ENCODE measurements at places on chromosomes 5 and 9.

DNA sequence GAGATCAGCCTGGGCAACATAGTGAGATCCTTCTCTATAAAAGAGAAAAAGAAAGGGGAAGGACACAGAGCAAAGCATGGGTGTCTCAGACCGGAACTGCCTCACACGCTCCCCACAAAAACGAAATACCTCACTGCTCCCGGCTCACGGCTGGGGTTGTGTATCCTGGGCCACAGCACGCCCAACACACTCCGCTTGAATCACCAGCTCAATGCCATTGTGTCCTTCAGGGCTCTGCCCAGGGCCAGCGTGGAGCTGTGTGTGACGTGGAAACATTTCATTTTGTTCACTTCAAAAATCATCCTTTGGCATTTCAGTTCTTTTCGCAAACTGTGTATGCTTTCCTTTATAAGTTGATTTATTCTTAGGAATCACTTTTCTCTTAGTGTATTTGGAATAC, 279.5 kb downstream of the IRX1 start:
- DNase-seq: no peak

DNA sequence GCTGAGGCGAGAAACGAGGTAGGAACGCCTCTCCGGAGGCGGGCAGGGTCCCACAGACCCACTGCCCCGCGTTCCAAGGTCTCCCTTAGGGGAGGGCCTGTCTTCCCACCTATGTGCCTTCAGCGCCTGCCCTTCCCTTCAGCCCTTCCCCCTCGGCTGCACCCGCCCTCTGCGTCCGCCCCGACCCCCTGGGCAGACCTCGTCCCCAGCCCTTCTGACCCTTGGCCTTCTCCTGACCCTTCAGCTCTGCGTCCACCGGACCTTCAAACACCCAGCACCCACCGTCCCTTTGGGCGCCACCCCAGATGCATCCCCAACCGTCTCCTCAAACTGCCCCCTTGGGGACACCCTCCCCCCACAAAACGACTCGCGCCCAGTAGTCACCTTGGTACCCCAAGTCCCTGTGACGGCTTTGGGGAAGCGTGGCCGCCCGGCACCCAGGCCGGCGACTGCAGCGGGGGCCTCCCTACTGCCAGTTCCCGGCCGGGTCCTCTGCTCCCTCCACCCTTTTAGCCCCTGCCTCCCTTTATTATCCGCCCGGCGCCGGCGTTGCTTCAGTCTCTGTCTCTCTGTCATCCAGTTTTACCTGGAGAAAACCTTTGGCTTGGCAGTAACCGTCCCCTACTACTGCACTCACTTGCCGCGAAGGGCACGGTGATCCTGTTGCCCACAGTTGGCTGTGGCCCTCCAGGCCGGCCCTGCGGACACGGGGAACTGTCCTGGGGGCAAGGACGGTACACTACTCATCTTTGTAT, 421 bp downstream of the RUSC2 start:
- DNase-seq: no peak

DNA sequence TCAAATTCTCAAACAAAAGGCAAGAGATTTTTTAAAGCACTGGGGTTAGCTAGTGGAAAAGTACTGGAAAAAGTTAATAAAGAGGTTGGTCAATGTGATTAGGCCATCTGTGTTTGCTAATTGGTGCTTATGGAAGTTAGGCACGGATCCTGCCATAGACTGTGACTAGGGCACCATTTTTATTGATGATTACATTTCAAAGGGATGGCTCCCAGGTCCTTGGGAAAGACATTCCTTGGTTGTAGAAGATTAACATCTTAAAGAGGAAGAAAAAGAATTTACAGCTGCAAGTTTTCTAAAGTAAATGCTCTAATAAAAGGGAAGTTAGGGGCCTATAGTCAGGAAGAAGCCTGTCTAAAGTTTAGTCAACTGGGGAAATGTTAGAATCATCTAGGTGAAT, 1183.3 kb downstream of the DTWD2 start:
- no peak for DNase-seq

GRCh38 chr5:90347462-90347861, 62.1 kb downstream of the CETN3 start:
- DNase-seq: no peak

GRCh38 chr5:127392762-127393161, 102.2 kb downstream of the MEGF10 start:
- DNase-seq: no peak

DNA sequence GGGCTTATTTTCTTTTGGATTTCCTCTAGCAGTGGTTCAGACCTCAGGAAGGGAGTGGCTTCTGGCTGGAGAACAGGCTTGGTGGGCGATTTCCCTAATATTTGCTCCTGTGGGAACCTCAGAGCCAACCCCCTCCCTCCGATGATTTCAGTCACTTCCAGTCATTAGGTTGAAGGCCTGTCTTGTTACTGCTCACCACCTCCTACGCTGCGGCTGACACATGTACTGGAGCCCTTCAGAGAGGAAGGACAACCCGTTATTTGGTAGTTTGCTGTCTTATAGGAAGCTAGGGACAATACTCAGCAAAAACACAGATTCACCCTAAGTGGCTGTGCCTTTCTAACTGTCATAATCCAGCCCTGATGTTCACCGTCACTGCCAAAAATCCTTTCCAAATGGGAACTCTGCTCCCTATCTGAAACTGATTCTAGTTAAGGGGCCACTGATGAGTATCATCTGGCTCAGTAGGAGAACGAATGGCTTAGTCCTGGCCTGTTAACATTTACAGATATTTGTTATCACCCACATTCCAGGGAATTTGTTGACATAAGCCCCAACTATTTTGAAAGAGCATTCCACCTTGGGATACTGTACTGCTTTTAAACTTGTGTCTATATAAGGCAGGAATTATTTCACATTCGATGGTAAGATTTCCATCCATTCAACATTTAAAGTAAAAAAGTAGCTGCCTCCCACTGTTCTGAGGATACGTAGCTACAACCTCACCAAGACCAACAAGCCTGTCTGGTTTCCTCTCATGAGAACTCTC, 29.3 kb upstream of the ANKH start:
- DNase-seq: no peak

DNA sequence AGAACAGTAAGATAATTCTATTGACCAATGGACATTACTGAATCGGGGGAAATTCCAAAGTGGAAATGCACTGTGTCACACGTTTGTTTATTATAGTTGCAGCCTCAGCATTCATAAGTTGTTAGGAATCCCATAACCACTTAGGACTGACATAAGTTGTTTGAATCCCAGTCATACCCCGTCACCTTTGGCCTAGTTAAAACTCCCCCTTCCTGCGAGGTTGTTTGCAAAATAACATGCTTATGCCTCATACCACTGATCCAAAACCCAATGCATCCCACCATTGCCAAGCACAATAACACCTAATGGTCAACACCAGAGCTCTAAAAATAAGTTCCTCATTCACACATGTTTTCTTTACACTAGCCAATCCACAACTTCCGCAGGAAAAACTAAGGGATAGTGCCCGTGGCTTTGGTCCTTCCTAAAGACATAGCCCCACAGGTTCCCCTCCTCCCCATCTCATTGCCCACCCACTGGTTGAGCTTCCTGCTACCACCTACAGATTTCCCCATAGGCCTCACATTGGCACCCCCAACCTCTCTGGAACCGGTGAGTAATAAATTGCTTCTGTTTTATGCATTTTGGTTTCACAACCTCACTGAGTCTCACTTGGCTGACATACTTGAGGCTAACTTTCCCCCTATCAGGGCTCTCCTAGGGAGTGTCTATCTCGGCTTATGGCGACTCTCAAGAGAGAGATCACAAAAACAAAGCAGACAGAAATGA, 42.3 kb upstream of the MUSK start:
- no peak for DNase-seq

DNA sequence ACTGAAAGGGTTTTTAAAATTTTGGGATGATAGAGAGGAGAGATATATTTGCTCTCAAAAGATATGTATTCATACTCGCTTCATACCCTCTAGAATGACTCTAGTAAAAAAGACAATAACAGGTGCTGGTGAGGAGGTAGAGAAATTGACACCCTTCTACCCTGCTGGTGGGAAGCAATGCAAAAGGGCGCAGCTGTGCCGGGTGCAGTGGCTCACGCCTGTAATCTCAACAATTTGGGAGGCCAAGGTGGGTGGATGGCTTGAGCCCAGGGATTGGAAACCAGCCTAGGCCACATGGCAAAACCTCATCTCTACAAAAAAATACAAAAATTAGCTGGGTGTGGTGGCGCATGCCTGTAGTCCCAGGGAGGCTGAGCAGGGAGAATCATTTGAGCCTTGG, 33.9 kb upstream of the NXNL2 start:
- no peak for DNase-seq

DNA sequence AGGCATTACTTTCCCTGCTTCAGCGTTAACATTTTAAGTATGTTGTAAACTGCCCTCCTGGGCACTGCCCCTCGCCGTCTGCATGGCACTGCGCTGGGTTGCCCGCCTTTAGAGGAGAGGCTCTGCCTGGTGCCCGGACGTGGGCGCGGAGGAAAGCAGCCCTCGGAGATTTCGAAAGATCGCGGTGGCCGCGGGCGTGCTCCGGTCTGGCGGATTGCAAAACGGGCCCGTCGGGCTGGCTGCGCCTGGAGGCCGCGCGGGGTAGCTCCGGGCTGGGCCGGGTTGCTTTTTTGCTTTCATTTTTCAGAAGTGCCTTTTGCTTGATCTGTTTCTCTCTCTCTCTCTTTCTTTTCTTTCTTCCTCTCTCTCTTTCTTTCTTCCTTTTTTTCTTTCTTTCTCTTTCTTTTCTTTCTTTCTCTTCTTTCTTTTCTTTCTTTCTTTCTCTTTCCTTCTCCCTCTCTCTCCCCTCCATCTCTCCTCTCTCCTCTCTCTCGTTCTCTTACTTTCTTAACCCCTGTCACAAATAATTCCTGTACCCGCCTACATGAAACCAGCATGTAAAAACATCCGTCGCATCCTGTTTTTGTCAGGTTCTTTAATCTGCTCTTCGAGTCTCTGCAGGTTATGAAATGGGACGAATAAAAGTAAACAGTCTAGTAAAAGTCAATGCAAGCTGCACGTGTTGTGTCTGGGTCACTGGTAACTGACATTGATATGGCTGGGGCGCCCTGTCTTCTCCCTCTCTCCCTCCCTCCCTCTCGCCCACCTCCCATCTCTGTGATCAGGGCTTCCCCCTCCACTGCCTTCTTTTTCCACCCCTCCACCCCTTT, 1.7 kb downstream of the FST start:
- DNase-seq: peak; percentile 53

Data from stimulated activated CD4-positive, alpha-beta T cell treated with anti-CD3 and anti-CD28 coated beads, Interleukin-4, amount 100 ng/mL, for 4 hours (primary cell).